Activated CD4-positive, alpha-beta T cell treated with anti-CD3 and anti-CD28 coated beads, Interleukin-2, amount 10 ng/mL, durations not matched to agents 24 days and 14 days (primary cell): ENCODE measurements at places on chromosomes 12 and 14.

GRCh38 chr12:121181181-121181580 is 28.7 kb upstream of the P2RX4 start:
- no peak for DNase-seq

GRCh38 chr14:81980601-81981306 is 447.1 kb upstream of the SEL1L start:
- no peak for DNase-seq

GRCh38 chr14:54147282-54147681 is 190.7 kb upstream of the BMP4 start:
- DNase-seq: no peak

- DNase-seq: no peak
Measured at GRCh38 chr12:129467289-129467688, 436.5 kb downstream of the TMEM132D start.

DNA sequence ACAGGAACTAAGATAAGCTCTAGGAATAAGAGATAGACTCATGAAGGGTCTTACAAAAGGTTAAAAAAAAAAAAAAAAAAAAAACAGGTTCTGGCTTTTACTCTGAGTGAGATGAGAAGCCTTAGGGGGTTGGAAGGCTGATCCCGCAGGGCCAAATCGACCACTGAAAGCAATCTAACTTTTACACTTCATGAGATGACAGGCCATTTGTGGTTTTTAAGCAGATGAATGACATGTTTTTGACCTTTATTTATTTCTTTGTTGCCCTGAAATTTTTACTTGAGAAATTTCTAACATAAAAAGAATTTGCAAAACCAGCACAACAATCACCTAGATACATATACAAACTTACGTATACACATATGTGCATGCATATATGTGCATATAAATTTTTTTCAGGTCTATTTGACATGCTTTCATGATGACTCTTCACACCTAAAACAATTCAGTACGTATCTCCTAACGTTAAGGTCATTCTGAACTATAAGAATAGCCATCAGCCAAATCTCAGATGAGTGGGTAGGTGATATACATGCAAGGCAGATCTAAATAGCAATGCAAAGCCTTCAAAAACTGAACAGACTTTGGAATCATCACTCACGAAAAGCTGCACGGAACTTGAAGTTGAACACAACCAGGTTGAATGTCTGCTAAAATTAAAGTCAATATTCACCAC is 87.0 kb downstream of the R3HDM2 start:
- DNase-seq: no peak

- DNase-seq: peak; percentile 83
Measured at GRCh38 chr14:75274899-75275569, 3.6 kb upstream of the FOS start.

DNA sequence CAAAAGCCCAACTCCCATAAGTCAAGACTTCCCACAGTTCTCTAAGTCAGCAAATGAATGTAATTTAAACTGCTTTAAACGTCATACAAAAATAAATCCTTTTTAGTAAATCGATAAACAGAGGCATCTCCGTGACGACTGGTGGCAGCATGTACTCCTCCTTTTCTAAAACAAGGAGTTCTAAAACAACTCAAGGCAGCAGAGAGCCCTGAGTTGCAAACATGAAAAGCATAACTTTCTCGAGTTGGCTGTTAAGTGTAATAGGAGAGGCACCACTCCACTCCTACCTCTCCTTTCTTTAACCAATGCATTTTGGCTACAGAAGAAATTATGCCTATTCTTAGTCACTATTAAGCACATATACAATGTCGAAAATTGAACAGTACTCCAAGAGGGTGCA is 22.0 kb downstream of the LTBR start:
- DNase-seq: no peak

GRCh38 chr12:55049676-55050075 is 29.9 kb downstream of the NEUROD4 start:
- no peak for DNase-seq

- DNase-seq: peak; percentile 71
Measured at GRCh38 chr14:35122696-35123387, 490 bp downstream of the PRORP start.

DNA sequence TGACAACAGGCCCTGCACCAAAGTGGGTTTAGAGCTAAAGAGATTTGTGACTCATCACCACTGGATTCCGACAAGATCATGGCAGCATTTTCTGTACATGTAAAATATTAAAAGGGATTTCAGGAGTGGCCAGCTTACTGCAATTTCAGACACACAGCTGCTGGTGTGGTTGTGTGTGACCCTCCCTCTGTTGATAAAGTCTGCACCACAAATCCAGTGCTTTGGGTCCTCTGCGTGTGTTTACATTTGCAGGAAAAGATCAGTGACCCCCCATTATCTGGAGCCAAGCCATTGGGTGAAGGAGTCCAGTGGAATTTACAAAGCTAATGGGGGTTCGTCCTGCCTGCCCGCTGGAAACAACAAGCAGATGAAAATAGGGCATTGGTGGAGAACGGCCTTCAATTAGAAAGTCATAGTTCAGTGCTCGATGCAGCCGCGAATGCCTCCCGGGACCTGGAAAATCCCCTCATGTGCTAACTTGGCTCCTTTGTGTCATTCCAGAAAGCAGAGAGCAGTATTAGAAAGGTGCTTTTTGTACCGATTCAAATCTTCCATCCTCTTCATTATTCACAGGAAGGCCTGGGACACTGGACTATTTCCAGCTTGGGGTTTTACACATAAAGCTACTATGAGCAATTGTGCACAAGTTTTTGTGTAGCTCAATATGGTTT is 188.5 kb upstream of the TMEM132C start:
- DNase-seq: no peak

- no peak for DNase-seq
Measured at GRCh38 chr12:52295663-52296062, 4.3 kb upstream of the KRT81 start.

- DNase-seq: peak; percentile 68
Measured at GRCh38 chr14:39232554-39233415, 930 bp upstream of the MIA2 start.

DNA sequence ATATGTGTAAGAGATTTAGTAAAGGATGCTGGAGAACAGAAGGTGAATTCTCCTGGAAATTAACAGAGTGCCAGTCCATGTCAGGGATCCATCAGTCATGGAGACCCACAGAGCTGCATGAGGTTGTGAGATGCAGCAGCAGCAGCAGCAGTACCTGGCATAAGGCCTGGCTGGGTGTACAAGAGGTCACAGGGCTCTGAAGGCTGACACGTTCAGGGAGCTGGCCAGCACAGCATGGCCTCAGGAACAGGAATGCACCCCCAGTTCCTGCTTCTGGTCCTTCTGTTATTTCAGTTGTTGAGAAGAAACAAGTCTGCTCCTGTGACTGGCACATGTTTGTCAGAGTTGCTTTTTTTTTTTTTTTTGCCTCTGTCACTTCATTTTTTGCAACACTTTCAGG is 210.8 kb downstream of the CNTN1 start:
- no peak for DNase-seq

DNA sequence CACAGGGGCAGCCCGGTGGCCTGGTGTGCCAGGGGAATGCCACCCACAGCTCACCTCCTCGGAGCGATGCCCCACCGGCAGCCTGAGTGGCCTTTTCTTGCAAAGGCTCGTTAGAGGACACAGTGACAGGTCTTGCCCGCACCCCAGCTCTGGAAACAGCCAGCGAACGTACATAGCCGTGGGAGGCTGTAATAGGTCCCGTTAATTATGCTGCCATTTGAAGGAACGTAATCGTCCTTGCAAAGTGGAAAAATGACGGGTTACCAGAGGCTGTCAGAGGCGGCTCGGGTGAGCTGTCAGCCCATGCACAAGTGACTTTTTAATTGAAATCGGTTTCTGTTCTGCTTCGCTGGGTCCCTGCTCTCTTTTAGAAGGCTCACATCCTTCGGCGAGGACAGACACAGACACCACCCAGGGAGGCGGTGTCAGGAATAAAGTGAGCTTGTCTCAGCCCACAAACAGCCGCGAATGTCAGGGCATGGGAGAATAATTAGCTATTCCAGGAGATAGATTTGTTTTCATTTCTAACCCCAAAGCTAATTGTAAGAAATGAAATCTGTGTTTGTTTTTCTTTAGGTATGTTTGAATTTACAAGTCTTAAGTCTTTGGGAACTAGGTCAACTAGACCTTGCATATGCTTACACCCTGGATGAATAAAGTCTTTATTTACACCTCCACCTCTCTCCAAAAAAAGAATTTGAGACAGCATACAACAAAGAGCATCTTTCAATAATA is 77.2 kb upstream of the RFLNA start:
- no peak for DNase-seq

DNA sequence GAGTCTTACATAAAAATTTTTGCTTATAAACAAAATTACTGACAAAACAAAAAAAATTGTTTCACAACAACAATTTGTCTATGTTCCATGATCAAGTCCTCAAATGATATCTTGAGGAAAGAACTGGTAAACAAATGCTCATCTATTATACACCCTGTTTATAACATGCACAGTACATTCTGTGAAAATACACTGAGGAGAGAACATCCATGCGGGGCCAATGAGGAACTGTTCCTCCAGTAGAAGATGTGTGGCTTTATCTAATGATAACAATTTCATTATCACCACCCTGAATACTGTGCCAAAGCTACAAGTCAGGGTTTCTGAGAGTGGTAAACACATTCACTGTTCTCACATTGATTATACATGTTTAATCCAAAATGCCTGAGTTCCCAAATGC is 10.8 kb downstream of the MLH3 start:
- DNase-seq: no peak

GRCh38 chr14:49946320-49947141 is 53.6 kb downstream of the ARF6 start:
- DNase-seq: peak; percentile 77

DNA sequence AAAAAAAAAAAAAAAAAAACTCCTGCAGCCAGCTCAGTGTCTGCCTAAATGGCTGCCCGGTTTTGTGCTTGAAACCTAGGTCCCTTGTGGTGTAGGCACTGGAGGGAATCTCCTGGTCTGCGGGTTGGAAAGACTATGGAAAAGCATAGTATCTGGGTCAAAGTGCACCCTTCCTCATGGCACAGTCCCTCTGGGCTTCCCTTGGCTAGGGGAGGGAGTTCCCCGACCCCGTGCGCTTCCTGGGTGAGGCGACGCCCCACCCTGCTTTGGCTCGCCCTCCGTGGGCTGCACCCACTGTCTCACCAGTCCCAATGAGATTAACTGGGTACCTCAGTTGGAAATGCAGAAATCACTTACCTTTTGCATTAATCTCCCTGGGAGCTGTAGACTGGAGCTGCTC is 14.3 kb downstream of the PTCSC3 start:
- DNase-seq: no peak

- DNase-seq: no peak
Measured at GRCh38 chr12:2819810-2820209, 7.3 kb downstream of the ITFG2 start.

DNA sequence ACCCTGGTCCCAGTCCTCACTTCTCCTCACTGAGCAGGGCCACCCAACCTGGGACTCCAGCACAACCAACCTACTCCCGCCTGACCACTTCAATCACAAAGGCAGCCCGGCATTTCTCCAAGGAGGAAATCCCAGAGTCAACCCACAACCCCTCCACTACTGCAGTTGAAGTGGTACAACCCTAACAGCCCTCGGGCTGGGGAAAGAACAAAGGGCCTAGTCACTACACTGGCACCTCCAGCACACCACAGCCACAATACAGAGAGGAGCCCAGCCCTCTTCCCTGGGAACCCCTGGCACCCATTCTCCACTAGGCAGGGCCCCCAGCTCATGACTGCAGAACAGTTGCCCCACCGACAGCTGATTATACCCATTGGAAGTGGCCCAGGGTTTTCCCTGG is 13.7 kb upstream of the OR5AU1 start:
- peak; percentile 30 for DNase-seq

GRCh38 chr14:100022772-100023451 is 42.3 kb upstream of the EVL start:
- no peak for DNase-seq

DNA sequence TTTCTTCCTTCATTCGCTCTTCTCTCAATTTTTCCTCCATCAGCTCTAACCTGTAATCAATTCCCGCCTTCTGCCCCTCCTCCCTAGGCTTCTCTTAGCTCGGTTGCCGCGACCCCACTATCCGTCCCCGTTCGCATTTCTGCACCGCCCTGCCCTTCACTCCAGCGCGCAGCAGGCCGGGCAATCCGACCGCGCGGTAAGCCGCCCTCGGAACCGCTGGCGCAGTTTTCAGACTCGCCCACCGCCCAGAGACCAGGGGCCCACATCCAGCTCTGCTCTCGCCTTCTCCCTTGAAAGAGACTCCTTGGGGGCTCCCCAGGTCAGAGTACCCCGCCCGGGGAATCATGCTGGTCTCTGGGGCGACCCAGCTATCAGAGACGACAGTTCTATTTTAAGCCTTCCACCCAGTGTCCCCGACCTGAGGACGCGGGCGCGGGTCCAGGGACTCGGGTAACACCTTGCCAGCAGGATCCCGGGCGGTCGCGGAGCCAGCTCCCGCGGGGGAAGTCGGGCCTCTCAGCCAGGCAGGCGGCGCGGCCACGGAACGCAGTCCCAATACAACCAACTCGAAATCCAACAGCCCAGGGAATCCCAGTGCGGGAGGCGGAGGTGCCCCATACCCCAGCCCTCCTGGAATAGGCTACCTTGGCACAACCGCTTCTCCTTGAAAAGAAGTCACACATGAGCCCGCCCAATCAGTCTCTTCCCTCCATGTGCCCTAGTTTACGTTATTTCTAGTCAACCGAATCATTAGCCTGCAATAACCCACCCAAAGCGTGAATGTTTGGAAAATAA is 5.7 kb upstream of the SLC38A4 start:
- DNase-seq: no peak
